ENCODE measurements at places on chromosomes 16 and 17. TPM values are rescaled to one million over a fixed set of nuclear protein-coding genes. Genes with fewer than 3 reads are reported as not detected.

The CCL4 gene
- total RNA-seq = 82.1 TPM

The PDIA2 gene
- not detected for total RNA-seq

The HASPIN gene
- total RNA-seq = 6.7 TPM

The DOC2A gene
- total RNA-seq = not detected

The TUBB3 gene
- total RNA-seq = 0.42 TPM

The WFIKKN2 gene
- total RNA-seq = not detected

The TMED6 gene
- total RNA-seq = 2.0 TPM

The MEFV gene
- not detected for total RNA-seq

The CRYM gene
- total RNA-seq = 4.5 TPM

The GRAPL gene
- total RNA-seq = 59.0 TPM

The TMEM98 gene
- not detected for total RNA-seq

The OR3A3 gene
- not detected for total RNA-seq

The TP53TG3C gene
- not detected for total RNA-seq

The GPR179 gene
- total RNA-seq = not detected

The NOXO1 gene
- total RNA-seq = 0.37 TPM

The ETV4 gene
- total RNA-seq = not detected

The MPHOSPH6 gene
- total RNA-seq = 22.2 TPM

The SLC4A1 gene
- total RNA-seq = 0.10 TPM

The NTN1 gene
- total RNA-seq = 1.0 TPM

The C17orf100 gene
- 2.9 TPM for total RNA-seq

The TANC2 gene
- 17.2 TPM for total RNA-seq

The BAIAP3 gene
- 6.5 TPM for total RNA-seq

The TNS4 gene
- total RNA-seq = 0.18 TPM

The HOXB7 gene
- 0.93 TPM for total RNA-seq

The TBC1D3C gene
- 4.6 TPM for total RNA-seq

The CCL5 gene
- 3.4 TPM for total RNA-seq

The CHP2 gene
- not detected for total RNA-seq

The KCNH4 gene
- total RNA-seq = 0.80 TPM

The KRT40 gene
- total RNA-seq = not detected

The HP gene
- total RNA-seq = not detected

The CBX4 gene
- 55.6 TPM for total RNA-seq

The SLC38A8 gene
- not detected for total RNA-seq

The KRT222 gene
- total RNA-seq = not detected

The NLRC3 gene
- total RNA-seq = 18.5 TPM

The CDRT15 gene
- not detected for total RNA-seq

The HOXB3 gene
- total RNA-seq = 2.6 TPM

All from activated B cell treated with CpG ODN at 0.5 μM for 24 hours (primary cell).